ENCODE measurements at places on chromosomes 16 and 17.

GRCh38 chr17:17328251-17328650 lies 25.1 kb downstream of the NT5M start:
- DNase-seq, result no peak

DNA sequence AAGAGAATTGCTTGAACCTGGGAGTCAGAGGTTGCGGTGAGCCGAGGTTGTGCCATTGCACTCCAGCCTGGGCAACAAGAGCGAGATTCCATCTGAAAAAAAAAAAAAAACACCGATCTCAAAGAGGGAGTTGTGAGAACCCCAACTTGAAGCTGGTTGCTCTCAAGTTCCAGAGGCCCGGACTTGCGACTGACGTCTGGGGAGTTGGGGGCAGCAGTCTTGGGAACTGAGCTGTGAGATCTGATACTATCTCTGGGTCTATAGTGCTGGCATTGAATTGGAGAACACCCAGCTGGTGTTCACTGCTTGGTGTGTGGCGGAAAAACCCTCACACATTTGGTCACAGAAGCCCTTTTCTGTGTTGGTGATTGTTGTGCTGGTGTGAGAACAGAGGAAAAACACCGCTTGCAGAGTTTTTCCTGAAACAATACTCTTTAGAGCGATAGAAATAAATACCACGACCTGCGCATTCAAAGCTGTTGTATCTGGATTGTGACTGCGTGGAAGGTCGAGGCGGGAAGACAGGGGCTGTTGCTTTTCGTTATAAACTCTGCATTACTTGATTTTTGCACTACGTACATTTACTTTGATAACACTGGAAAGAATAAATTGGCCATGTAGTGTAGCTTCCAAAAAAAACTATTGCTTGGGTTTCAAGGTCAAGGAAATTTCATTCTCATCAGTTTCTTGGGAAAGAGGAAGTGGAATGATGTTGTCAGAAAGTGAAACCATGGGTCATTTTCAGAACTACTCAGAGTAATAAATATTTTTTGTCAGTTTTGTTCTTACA lies 8.8 kb downstream of the SCIMP start:
- DNase-seq, result no peak

- DNase-seq, result no peak
Measured at GRCh38 chr16:397135-397661, at the start of gene NME4. Gene NME4, plus strand, starts transcription at chr16:397199. Its CDS starts 24 bp downstream, at chr16:397223.

DNA sequence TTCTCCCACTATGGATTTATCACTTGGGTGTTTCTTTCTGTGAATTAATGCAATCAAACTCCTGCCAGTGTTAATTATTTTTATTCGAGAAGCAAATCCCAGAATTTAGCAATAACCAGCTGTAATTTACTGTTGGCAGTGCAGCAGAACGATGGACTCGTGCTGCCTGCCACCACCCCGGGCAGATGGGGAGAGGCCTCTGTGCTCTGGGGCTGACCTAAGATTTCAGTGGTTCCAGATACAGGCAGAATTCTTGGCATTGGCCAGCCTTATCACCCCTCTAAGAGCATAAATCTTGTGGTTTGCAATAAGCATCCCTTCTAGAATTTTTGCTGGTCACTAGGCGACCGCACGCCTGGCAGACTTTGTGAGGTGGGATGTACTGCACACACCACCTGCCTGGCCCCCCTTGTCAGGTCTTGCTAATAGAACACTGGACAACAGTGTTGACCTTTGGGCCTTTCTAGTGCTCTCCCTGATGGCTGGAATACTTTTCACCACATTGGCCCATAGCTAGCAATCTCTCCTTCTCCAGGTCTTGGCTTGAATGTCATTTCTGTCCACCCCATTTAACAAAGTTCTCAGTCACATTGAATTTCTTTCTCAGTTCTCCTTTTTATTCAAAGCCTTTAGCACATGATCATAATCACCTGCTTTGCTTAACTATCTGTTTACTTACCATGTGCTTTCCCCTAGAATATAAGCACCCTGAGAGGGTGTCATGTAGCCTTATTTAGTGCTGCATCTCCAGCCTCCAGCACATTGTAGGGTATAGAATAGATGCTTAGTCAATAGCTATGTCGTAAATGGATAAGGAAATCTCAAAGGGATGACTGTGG lies 122.1 kb upstream of the DYNLRB2 start:
- DNase-seq, result no peak

DNA sequence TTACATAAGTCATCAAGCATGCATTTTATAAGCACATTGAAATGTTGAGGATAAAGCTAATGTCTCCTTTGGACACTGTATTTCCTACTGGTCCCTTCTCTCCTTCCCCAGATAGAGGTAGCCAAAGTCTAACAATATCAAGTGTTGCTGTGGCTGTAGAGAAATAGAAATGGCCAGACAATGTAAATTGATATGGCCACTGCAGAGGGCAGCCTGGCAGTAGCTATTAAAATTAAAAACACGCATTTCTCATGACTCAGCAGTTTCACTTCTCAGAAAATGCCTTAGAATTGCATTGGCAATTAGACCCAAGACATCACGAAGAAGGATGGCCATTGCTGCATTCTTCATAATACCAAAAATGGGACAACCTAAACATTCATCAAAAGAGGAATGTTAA lies 46.8 kb upstream of the MRTFB start:
- DNase-seq, result no peak

DNA sequence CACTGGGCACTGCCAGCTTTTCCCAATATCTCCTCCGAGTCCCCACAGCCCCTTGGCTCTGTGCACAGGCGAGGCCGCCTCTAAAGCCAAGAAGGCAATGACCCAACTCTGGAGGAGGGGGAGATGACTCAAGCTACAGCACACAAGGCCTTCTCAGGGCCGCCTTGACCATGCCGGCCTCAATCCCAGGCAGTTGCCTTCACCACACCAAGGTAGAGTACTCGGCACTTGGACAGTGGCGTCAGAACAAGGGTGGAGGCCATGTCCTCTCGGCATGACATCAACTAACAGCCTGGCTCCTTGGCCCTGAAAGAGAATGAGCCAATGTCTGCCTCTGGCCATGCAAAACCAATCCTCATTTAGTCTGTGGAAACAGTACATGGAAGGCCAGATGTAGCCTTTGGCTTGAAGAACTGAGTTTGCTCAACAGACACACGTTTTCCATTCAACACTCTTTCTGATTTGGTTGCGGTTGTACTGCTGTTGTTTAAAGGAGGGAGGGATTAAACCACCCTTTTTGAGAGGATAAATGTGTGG lies 139.6 kb downstream of the XYLT1 start:
- no peak for DNase-seq

DNA sequence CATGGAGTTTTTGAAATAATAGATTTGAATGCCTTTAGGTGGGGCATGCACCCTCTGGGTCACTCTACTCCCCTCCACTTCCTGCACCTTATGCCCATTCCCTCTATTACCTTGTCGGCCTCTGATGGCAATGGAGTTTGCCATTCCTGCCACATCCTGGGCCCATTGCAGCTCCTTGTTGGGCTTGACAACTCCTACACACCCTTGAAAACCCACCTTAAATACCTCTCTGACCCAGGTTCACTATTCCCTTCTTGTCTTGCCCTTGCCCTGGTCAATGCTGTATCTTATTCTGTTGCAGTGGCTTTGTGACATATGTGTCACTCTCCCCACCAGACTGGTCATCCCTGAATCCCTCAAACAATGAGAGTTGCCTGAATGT lies 2.4 kb downstream of the CCR7 start:
- DNase-seq, result no peak

DNA sequence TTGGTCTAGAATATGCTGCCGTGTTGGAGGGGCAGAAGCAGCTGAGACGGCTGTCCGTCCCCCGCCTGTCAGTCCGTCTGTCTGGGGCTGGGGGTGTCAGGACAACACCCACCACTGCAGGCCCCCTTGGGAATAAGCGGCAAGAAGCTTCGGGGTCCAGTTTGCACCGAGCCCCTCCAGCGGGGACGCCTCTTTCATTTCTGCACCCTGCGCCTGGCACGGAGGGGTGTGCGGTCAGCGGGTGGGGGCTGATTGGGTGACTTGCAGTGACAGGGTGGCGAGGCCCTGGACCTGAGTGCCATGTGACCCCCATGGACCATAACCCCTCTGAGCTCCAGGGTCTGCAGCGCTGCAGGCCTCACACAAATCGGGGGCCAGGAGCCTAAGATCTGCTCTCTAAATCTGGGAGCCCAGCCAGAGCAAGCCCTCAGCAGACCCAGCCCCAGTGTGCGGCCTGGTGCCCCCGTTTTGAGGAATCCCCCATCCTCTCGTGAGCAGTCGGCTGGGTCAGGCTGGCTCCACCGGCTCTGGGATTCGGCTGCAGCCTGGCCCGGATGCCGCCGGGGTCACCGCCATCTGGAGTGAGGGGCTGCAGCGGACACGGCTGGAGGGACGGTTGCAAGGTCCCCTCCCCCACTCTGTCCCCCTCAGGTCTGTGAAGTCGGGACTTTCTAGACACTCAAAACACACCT lies 8.3 kb downstream of the CBFA2T3 start:
- no peak for DNase-seq

DNA sequence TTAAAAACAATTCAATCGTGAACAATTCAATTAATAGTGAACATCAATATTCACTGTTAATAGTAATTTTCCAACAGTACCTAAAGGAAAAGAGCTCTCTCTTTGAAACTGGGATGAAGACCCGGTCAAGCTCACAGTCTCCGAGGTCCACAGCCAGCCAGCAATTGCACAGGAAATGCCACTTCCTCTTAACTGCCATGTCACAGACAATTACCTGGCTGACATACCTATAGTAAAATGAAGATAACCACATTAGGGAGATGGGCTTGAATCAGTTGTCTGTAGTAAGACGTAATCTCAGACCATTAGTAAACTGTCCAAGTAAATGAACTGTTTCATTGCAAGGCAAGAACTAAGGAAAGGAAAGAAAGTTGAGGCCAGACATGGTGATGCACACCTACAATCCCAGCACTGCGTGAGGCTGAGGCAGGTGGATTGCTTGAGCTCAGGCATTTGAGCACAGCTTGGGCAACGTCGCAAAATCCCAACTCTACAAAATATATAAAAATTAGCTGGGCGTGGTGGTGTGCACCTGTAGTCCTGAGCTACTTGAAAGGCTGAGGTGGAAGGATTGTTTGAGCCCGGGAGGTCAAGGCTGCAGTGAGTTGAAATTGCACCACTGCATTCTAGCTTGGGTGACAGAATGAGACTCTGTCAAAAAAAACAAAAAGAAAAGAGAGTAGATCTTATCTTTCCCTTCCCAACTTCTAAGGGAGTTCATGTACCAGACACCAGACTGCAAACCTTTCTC lies 36.9 kb downstream of the PKD1L3 start:
- no peak for DNase-seq

GRCh38 chr16:48608452-48608851 lies 1.5 kb downstream of the N4BP1 start:
- DNase-seq, result peak; percentile 65

DNA sequence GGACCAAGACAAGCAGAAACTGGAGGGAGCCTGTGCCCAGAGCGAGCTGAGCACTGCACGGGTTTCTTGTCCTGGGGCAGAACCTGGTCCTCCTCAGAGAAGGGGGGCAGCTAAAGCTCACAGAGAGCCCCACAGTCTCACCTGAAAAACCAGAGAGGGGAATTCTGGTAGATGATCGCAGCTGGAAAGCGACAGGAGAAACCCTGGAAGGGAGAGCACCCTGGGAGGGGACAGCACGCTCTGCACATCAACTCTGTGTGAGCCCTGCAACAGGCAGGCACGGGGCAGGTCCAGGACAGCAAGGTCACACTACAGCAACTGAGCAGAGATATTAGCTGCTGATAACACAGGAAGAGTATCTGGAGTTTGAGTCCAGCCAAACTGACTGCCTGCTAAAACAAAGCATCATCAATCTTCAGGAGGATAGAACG lies 18.2 kb downstream of the ZCCHC14 start:
- DNase-seq, result no peak

- DNase-seq, result no peak
Measured at GRCh38 chr16:85869206-85869605, 29.8 kb upstream of the IRF8 start.

DNA sequence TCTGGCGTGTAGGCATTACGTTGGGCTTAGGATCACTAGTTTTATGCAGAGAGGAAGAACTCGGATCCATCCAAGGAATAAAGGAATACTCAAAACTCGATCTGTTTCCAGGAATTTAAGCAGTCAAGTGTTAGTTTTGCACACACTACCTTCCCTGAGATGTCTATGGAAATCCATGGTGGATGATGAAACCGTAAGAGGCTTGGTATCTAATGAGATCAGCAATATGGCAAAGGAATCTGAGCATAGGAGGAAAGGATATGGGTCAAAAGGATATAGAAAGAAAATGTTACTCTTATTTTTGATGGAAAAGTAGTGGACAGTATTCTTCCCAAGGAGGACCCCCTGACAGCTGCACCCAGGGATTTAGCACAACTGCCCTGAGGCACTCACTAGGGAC lies 59.6 kb downstream of the SMG6 start:
- DNase-seq, result no peak

DNA sequence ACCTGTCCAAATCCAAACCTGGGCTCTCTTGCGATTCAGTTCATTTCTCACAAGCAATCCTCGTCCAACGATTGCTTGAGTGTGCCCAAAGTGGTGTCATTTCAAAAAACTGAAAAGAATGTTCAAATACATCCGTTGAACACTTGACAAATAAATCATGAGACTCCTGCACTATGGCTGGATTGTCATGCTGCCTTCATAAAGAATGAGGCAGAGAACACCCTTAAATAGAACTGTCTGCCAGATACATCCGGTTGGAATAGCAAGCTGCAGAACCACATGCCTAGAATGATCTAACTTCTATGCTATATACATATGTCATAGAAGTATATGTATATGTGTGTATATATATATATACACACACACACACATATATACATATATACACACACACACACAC lies 55.4 kb upstream of the HAPSTR1 start:
- no peak for DNase-seq

DNA sequence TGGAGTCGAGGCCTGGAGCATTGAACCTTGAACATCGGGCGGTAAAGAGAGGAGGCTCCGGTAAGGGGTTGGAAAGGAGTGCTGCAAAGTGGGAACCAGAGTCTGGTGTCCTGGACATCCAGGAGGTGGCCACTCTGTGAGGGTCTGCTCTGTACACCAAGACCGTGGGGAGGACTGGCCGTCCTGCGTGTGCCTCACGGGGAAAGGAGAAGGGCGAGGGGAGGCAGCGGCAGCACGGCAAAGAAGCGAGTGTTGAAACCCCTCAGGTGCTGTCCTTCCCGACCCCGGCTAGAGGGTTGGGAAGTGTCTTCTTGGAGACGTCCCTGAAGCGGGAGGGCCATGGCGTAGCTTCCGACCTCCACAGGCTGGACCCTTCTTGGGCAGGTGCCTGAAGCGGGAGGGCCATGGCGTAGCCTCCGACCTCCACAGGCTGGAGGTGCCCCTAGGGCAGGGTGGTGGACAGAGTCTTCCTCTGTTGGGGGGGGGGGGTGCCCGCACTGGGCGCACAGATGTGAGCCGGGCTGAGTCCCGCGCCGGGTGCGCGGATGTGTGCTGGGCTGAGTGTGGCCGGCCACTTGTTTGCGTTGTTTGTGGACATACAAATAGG lies 42.0 kb downstream of the FOXK2 start:
- DNase-seq, result no peak
